Caudate nucleus (tissue), 63 donors: ENCODE measurements at places on chromosomes 6 and 20.

DNA sequence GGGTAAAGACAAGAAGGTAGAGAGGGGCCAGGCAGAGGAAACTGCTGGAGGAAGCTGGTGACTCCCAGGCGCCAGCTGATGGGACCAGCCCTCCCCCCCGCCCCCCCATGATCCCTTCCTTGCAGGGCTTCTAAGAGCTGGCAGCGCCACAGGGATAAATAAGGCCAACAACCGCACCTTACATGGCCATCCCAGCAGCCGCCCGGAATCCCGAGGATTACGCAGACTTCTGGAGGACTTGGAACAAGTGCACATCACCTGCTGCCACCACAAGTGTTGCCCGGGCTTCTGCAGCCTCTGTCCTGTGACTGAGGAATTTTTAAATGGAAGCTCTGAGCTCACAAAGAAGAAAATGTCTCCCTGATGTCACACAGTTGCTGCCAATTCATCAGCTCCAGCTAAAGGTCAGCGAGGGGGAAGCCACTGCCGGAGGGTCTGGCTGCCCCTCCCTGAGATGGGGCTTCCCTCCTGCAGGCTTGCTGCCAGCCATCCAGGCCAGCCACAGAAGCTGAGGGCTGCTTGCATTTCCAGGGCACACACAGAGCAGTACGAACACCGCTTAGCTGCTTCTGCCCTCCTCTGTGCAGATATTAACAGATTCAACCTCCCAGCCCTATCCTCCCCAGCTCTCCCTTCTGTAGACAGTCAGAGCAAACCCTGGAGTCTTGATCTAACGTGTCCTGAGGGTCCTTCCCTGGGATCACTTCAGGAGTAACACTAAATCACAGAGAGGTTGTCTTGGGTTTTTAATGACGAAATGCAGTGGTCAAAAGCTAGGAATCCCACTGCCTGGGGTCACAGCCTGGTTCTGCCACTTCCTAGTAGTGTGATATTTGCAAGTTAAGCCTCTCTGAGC lies 38.6 kb upstream of the PIM1 start:
- no peak for DNase-seq

- DNase-seq: no peak
Measured at GRCh38 chr6:144178323-144178722, 28.0 kb downstream of the STX11 start.

GRCh38 chr20:19212469-19212815 lies at the start of gene SLC24A3:
TSS of gene SLC24A3 (plus strand) at chr20:19212642.
- DNase-seq: no peak

- no peak for DNase-seq
Measured at GRCh38 chr6:90907931-90908655, 321.2 kb upstream of the MAP3K7 start.

GRCh38 chr6:129108337-129108736 lies 225.4 kb downstream of the LAMA2 start:
- DNase-seq: no peak

GRCh38 chr6:105553171-105553570 lies 150.3 kb upstream of the PREP start:
- DNase-seq: no peak
